ENCODE measurements at places on chromosomes 1 and 21.

DNA sequence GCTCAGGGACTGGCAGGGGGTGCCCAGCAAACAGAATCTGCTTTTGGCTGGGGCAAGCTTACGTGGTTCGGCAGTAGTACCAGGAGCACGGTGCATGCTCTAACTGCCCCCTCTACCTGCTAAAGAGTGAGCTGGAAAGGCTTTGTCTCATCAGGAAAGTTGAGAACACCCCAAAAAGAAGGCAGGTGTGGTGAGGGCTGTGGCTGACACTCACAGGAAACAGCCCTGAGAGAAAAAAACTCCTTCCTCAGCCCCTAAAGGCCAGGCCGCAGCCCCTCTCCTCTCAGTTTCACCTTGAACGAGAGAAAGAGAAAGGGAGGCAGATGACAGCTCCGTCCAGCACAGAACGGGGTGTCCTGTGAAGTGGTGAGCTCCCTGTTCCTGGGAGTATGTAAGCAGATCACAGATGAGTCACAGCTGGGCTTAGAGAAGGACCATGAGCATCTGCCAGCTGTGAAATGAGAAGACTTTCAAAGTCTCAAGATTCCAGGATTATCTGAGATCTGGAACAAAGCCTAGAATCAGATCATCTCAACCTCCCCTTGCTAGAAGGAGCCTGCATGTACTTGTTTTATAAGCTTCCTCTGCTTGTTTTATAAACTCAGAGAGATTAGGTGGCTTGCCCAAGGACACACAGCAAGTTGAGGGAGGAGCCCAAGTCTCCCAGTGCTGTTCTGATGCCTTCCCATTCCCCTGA lies 13.4 kb downstream of the LAPTM5 start:
- no peak for DNase-seq

DNA sequence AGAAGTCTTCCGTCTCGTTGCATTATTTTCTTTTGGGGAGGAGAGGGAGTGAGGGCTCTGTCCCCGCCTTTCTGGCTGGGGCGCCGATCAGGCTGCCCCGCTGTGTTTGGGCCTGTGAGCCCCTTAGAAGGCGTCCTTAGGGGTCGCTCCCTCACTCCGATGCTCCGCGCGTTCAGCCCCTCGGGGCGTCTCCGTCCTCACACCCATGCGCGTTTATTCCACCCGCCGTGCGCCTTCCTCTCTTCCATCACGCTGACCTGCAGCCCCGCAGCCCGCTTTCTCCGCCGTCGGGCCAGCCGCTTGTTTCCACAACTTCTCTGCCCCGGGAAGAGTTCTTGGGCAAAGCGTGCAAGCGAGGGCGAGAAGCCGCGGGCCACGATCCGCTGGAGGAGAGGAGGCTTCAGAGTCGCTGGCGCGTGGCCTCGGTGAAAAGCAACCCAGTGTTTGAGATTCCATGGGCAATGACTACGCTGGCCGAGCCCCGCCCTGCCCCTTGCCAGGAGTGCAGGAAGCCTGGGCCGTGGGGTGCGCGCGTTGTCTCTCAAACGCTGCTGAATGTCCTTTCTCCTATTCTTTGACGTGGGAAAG lies 27.7 kb downstream of the TRIM11 start:
- no peak for DNase-seq

DNA sequence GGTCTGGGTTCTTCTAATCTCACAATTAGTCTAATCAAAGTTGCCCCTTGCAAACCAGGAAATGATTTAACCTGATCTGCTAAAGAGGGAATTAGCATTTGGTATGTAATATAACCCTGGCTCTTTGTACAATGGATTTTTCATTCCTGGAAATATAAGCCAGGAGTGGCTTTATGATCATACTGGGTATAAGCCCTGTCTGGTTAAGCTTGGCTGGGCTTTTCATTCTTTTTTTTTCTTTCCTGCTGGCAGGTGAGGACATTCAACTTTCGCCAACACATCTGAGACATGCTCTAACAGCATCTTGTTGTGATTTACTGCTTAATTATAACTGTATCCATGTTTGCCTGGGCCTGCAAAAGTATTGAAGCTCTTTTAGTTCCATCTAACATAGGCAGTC lies 20.4 kb upstream of the SDE2 start:
- no peak for DNase-seq

GRCh38 chr1:199907361-199907760 lies 120.1 kb upstream of the NR5A2 start:
- DNase-seq, result no peak

GRCh38 chr1:180208264-180208663 lies 21.8 kb upstream of the LHX4 start:
- no peak for DNase-seq

DNA sequence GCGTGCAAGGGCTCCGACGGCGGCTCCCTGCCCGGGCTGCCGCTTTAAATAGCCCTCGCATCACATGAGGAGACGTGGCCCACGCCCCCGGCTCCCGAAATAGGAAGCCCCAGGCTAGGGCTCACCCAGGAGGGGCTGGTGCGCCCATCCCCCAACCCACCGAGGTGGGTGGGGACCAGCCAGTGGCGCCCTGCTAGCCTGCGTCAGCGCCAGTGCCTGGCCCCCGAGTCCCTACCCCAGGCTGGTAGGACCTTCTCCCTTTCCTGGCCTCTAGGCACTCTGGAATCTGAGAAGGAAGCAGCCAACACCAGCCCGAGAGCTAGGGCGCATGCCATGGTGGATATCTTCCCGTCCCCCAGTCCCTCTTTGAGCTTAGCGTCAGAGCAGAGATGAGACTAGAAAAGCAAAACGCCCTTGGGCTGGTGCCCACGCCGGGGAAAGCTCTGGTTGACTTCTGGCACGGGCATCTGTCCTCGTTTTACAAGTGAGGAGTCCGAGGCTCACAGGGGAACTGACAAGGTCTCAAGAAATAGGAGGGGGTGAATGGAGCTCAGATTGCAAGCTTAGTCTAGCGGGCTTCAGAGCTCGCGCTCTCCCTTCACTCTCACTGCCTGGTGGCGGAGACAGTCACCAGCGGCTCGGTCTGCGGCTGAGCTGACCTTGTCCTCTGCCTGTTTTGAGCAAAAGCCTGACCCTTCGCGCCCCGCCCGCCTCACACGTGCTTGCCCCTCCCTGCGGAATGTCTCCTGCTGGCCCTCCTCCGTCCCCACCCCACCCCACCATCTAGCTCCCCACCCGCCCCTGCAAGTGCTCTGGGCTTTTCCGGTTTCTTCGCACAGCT lies at the start of gene FABP3:
FABP3 (minus strand) TSS at position 21 of the 841 bp plus-strand sequence. CDS start 62 bp downstream, outside the sequence.
- no peak for DNase-seq

DNA sequence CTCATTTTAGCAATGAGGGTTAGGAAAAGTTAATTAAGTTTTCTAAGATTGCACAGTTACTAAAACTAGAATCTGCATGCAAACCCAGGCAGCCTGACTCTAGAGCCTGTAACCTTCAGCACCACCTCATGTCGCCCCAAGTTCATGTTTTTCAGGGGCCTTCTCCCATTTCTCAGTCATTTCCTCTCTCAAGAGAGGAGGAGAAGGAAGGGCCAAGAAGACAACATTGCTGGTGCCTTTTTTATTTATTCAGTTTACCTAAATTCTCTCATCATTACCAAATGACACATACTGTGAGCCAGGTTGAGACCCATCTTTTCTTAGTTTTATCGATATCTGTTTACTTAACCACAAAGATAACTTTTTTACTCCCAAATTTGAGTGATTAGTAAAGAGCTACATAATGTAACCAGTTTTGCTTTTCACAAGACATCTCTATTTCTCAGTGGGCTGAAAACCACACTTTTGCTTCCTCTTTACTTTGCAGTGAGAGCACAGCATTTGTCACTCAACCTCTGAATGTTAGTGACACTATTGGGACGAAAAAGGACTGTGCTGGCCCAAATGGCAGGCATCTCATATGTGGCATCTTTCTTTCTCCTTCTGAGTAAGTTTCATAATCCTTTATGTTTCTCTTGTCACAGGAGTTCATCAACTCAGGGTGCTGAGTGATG lies at the start of gene CD101:
CD101 (plus strand) TSS at position 507 of the 674 bp plus-strand sequence; CDS start at position 565, 58 bp downstream.
- no peak for DNase-seq

GRCh38 chr1:200435200-200435780 lies 25.5 kb upstream of the ZNF281 start:
- DNase-seq, result no peak

DNA sequence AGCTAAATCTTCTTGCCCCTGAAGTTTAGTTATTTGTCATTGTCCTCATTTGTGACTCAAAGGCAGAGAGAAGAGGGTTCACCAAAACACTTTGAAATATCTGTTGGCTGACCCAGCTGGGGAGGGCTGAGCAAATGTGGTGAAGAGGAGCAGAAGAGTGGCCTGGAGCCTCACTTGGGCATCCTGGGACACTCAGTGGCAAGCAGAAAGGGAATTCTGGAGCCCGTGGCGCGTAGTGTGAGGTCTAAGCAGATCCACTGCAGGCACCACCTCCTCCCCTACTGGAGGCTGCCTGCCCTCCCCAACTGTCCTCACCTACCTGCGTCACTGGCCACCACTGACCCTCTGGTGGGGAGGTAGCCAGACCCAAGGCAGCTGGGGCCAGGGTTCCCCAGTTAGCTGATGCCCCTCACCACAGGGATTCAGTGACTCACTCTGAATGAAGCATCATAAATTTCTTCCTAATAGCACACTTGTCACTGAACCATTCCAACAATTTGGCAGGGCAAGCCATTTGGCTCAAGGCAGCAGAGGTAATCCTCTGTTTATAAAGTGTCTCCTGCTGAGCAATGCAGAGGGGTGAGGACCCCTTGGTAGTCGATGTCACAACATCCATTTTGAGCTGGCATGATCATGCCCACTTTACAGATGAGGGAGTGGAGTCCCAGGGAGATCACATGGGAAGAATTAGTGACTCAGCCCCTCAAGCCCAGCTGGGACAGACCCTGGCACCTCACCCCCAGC lies 80.3 kb downstream of the NENF start:
- no peak for DNase-seq

DNA sequence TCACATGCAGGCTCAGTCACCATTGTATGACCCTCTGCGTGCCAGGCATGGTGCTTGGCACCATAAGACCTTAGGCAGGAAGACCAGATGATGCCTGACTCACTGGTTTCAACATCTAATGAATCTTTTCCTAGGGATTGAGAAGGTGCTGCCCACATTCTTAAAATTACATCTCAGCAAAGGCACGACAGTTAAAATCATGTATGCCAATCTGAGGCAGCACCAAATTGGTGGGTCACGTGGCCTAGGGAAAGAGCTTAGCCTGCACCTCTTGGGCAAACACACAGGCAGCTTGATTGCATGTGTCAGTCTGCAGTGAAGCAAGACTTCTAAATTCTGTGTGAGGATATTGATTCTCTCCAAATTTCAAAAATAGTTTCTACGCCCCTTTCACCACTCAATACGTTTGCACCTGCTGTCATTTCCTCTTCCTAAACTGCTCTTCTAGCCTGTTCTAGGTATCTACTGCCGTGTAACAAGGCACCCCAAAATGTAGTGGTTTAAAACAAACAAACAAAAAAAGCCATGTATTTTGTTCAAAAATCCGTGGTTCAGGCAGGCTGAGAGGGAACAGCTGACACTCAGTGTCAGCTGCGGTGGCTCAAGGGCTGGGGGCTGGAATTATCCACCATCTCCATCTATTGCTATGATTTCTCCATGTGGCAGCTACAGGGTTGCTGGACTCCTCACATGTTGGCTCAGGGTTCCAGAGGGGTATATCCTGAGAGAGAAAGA lies 160.2 kb upstream of the FGGY start:
- DNase-seq, result no peak

DNA sequence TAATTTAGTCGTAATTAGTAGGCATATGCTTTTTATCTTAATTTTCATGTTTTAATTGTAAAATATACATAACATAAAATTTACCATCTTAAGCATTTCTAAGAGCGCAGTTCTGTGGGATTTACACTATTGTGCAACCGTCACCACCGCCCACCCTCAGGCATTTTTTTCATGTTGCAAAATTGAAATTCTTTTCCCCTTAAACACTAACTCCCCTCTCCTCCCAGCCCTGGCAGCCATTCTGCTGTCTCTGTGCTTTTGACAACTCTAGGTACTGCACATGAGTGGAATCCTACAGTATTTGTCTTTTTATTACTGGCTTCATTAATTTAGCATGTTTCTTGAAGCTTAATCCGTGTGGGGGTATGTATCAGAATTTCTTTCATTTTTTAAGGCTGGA lies 7.8 kb downstream of the PIK3CD start:
- no peak for DNase-seq

DNA sequence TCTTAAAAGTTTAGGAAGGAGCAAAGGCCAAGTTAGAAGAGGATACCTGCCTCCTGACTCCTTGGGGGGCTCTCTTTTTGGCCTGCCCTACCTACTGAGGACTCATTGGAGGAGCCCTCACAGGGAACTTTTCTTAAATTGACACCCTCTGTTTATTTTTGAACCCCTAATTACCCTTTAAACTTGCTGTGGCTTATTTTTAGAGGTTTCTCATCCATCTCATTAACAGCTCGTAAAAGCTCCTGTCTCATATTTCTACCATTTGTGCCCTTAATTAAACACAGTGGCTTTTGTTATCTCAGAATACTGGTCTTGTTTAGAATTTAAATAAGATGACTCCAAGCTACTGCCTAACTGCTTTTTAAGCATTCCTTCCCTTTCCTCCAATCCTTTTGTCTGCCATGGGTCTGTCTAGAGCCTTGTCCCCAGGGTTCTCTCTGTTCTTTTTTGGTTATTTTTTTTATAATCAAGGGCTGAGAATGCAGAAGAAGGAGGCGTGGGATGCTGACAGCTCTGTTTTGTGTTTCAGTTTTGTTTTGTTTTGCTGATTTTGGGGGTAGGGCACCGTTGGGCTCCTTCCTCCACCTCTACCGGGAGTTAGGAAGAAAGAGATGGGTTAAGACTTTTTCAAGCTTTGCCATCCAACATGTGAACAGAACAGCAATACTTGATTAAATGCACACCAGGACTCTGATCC lies 78.0 kb downstream of the SYT6 start:
- no peak for DNase-seq

- DNase-seq, result no peak
These were observed 1.6 kb upstream of the NKAIN1 start for GRCh38 chr1:31241321-31241720.

- no peak for DNase-seq
These were observed 207.3 kb downstream of the SLC45A1 start for GRCh38 chr1:8525216-8525557.
